ENCODE measurements at places on chromosomes 2 and 18.

- no peak for DNase-seq
Measured at GRCh38 chr2:9883897-9884296, 40.6 kb downstream of the TAF1B start.

GRCh38 chr2:120949957-120950590 is 214.4 kb downstream of the GLI2 start:
- DNase-seq: no peak

GRCh38 chr18:22045221-22045918 is 124.0 kb upstream of the GATA6 start:
- no peak for DNase-seq

GRCh38 chr2:23904692-23905091 is 22.2 kb downstream of the ATAD2B start:
- DNase-seq: no peak

DNA sequence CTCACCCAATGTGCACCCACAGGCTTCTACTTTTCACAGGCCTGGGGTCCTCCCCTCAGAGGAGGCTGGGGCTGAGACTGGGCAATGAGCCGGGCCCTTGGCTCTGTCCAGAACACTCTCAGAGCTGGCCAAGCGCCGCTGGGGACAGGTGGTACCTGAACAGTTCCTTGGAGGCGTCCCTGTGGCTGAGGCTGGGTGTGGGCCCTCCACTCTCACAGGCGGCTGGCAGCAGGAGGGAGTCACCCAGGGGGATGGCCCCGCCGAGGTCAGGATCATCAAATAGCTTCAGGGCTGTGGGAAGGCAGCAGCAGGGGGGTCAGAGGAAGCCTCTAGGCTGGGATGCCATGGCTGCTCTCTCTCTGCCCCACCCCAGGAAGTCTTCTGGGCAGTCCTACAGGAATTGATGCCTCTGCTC is 27.1 kb downstream of the HS1BP3 start:
- DNase-seq: no peak

- no peak for DNase-seq
Measured at GRCh38 chr2:96330407-96330806, 5.2 kb upstream of the NCAPH start.

GRCh38 chr2:178286636-178287035 is 92.3 kb downstream of the OSBPL6 start:
- DNase-seq: no peak

DNA sequence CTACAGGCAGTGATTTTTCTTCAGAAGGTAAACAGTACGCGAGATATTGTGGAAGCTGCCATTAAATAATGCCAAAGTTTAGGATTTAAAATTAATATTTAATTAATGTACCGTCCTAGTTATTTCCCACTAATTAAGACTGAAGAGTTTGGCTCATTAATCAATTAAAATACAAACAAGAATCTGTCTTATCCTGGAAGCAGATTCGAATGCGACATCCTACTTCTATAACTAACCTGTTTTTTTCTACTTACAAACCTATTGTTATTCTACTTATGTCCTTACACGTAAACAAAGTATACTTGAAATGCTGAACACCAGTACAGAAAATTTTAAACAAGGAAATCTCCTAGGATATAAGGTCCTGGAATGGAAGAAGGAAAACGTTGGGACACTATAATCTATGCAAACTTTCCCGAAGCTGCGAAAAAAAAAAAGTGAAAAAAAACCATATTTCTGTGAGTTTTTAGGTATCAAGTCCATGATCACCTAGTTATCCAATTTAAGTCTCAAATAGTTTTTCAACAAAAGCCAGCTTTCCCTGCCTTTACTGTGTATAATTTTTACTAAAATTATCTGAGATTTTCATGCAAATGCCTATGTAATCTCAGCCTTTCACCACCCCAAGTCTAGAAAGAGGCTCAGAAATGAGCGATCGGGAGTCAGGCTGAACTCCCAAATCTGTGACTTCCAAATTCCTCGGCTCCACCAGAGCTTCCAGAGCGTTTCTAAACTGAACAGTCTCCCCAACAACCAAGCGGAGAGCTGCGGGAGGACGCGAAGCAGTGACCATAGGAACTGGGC is 1.2 kb upstream of the C2orf15 start:
- no peak for DNase-seq

GRCh38 chr2:234245945-234246344 is 195.4 kb downstream of the SPP2 start:
- no peak for DNase-seq

DNA sequence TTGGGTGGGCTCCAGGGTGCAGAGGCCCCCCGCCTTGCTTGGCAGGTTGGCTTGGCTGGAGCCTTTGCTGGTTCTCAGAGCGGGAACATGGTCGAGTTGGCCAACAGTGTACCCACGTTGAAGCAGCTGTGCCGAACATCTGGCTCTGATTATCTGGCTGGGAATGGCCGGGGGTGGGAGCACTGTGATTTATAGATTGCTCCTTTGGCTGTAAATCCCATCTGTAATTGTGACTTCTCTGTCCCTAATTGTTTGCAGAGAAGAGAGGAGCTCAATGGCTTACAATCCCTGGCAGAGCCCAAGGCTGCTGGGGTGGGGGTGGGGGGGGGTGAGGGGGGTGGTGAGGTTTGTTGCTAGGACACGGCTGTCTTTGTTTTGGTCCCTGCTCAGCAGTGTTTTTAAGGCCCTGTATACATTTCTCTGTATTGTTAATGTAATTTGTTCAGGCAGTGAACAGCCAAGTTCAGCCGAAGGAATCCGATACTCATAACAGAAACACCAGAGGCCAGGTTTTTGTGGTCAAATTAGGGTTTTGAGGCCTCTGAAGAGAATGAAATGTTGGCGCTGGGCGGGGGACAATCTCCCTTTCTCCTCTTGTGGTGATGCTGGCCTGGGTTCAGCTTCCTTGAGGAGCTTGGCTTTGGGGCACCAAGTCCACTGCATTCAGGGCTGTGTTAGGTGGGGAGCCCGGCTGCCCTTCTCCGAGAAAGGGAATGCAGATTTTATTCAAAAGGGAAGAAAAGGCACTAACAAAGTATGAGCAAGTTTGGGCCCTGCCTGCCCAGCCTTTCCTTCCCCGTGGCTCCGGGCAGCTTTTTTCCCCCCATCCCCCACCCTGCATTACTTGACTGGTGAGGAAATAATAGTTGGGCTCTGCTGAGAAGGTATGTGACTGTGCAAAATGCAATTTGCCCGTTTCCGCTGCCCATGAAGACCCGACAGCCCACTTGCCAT is 82.5 kb downstream of the TCF7L1 start:
- no peak for DNase-seq

DNA sequence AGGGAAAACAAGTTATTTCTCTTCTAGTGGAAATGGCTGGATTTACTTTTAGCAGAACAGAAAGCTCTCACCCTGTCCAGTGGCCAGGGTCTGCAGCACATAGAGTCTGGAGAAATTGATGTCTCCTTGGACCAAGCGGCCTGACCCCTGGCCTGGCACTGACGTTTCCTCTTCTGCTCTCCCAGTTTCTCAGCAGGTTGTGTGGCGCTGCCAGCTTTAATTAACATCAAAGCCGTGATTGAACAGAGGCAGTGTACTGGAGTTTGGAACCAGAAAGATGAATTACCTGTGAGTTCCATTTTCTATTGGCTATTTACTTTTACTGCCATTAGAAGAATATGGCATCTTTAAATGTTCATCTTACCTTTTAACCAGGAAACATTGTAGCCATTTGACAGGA is 20.9 kb downstream of the CD8A start:
- no peak for DNase-seq

- DNase-seq: no peak
Measured at GRCh38 chr2:37232131-37232933, 874 bp downstream of the NDUFAF7 start.

DNA sequence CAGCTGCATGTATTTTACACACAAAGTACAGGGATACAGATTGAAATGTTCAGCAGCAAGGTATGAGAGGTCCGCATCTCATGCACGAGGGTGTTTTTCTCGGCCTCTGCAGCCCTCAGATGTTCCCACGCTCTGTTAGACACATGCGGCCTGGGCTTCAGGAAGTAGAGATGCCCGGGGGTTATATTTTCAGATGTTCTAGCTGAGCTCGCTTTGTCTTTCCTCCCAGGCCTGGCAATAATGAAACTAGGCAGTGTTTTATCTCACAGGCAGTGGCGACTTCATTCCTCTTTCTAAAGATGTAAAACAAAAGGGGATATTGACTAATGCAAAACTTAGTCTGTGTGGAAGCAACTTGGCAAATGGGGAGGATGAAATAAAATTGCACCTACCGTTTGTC is 190.7 kb downstream of the GBX2 start:
- no peak for DNase-seq

- DNase-seq: no peak
Measured at GRCh38 chr2:23548143-23548769, 163.3 kb downstream of the KLHL29 start.

DNA sequence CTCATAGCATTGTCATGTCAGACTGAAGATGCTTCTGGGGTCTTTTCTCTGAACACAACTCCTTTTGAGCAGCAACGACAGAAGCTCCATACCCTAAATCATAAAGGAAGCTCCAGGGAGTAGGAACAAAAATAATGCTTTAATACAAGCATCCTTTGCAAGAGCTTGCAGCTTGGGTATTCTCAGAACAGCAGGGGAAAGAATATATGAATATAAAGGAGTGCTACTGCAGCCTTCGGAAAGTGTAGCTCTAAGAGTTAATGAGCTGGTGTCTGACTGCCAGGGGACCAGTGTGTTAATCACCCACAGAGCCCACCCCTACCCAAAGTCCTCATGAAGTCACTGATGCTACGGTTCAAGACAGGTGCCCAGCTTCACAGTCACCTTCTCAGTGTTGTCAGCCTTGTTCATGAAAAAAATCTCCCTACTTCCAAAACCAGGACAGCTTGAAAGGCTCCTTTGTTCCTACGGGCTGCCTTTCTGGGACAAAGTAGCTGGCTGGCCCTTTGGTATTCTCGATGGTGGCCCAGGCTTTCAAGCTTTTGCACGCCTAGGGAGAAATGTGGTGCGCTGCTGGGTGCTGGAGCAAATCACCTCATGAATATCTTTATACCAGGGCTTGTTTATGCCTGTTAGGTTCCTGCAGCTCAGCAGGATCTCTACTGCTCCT is 259.7 kb downstream of the CMPK2 start:
- DNase-seq: no peak

GRCh38 chr2:77142141-77142540 is 380.0 kb downstream of the LRRTM4 start:
- DNase-seq: no peak

DNA sequence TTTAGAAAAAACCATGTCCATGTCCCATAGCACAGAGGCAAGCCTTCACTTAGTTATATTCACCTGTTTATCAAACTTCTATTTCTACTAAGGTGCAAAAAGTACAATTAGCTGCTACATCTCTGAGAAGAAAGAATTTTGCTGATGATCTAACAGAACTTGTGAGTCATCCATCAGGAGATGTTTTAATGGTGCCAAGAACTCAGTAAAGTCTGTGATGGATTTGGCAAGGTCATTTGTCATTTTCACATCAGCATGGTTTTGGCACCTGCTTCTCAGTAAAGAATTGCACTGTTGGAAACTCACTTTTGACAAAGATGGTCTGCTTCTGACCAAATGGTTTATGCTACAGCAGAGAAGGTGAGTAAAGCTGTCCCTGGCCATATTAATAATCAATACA is 195.7 kb upstream of the TMEFF2 start:
- no peak for DNase-seq

GRCh38 chr2:163737190-163737439 is 1.3 kb upstream of the FIGN start:
- DNase-seq: no peak

GRCh38 chr2:141015341-141016047 is 1115.3 kb downstream of the LRP1B start:
- DNase-seq: no peak

- peak; percentile 72 for DNase-seq
Measured at GRCh38 chr2:240913810-240914644, 7.9 kb downstream of the CROCC2 start.

DNA sequence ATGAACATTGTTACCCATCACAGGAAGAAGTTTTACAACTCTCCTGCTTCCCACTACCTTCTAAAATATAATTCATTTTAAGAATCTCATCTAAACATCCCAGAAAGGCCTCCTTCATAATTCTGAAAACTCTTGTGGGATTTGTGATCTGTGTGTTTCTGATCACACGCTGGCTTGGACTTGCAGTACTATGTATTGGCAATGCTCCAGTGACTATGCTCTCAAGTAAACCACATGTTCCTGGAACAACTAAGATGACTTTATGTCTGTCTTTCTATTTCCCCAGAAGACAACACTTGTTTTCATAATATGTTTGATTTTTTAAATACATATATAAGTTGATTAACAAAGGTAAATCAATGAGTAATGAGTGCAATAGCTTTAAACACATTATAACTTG is 376.6 kb upstream of the NETO1 start:
- DNase-seq: no peak

GRCh38 chr2:11553661-11554398 is 20.0 kb downstream of the GREB1 start:
- DNase-seq: no peak

DNA sequence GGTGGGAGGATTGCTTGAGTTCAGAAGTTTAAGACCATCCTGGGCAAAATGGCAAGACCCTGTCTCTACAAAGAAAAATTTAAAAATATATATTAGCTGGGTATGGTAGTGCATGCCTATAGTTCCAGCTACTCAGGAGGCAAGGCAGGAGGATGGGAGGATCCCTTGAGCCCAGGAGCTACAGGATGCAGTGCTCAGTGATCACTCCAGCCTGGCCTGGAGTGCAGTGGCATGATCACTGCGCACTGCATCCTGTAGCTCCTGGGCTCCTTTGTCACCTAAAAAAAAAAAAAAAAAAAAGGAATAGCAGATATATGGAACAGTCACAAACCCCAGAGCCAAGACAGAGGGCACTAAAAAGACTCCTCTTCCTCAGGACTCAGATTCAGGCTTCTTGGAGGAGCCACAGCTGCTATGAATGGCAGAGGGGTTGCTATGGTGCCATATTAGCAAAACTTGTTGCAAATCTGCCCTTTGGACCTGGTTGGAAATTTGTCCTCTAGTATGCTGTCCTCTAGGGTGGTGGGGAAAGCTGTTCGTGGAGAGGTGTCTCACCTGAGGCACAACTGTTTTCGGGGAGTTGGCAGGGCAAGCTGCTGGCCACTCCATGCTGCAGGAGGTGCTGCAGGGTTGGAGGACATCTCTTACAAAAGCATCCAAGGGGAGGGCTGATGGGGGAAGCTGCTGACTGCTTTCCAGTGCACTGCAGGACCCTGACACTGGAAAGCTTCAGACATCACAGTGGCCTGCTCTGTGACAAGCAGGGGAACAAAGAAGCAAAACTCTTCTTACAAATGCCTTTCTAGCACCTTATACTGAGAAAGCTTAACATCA is 22.7 kb downstream of the CYP20A1 start:
- DNase-seq: no peak

GRCh38 chr2:79437433-79438267 is 75.2 kb upstream of the CTNNA2 start:
- no peak for DNase-seq

- DNase-seq: no peak
Measured at GRCh38 chr2:118431165-118431517, 342.9 kb downstream of the INSIG2 start.

- DNase-seq: no peak
Measured at GRCh38 chr2:232977438-232977971, 35.6 kb downstream of the NGEF start.

- DNase-seq: no peak
Measured at GRCh38 chr2:69238449-69239031, 148.5 kb downstream of the GFPT1 start.

GRCh38 chr18:37305066-37305465 is 260.5 kb downstream of the CELF4 start:
- DNase-seq: no peak

Measured in CD4-positive, alpha-beta T cell treated with Interleukin-17A for 4 hours (primary cell).